Cortex of kidney (tissue), 1 donor: ENCODE measurements at places on chromosomes 7 and 10.

GRCh38 chr7:30851651-30852307 lies 59.9 kb upstream of the AQP1 start:
- no peak for DNase-seq

GRCh38 chr7:108454674-108455550 lies 1.3 kb downstream of the NRCAM start:
- DNase-seq, result no peak

GRCh38 chr7:21253740-21254687 lies 173.9 kb upstream of the SP4 start:
- no peak for DNase-seq

GRCh38 chr7:28539289-28539981 lies 127.1 kb downstream of the CREB5 start:
- DNase-seq, result no peak

DNA sequence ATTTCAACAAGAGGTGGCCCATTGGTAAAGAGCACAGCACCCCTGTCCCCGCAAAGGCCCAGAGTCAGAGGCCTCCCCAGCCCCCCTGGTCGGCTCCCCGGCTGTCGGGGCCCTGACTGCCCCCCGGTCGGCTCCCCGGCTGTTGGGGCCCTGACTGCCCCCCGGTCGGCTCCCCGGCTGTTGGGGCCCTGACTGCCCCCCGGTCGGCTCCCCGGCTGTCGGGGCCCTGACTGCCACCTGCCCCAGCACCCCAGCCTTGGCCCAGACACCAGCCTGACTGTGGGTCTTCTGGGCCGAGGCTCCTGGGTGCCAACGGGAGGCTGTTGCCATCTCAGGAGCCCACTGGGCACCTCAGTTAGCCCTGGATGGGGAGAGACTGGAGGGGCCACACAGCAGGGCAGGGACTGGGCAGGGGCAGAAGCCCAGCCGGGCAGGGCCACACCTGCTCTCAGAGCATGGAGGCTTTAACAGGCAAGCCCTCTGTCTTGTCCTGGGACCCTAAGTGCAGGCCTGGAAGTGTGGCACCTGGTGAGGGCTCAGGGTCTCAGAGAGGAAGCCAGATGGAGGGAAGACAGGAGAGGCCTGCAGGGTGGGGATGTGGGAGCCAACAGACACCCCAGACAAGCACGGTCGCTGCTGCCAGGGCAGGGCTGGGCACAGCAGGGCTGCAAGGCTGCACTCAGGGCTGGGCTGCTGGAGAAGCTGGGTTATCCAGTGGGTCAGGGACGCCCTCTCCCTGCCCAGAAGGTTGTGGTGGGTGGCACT lies 56.5 kb downstream of the JAKMIP3 start:
- DNase-seq, result no peak
